ENCODE measurements at places on chromosomes 2 and 18.
A peak's percentile ranks its signal among the peaks of the same experiment; 100 is the strongest.

GRCh38 chr18:49733321-49733720 is 80.0 kb downstream of the ACAA2 start:
- peak; percentile 63 for DNase-seq

DNA sequence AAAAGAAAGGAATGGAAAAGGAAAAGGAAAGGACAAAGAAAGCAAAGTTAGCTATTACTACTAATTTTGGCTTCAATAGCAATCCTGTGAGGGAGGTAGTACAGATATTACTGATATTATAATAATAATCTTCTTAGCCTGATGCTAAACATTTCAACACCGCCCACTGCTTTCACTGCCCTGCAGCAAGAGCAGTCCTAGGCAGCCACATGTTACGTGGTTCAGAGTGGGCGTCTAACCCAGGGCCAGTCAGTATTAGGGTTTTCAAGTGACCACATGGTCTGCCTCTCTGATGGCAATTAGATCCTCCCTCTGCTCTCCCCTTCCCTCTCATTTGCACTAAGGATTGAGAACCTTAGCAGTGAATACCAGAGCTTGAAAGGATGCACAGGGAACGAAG is 83.7 kb upstream of the ZNF397 start:
- no peak for DNase-seq

- no peak for DNase-seq
Observed at GRCh38 chr18:23127090-23127489, 8.2 kb upstream of the CABLES1 start.

DNA sequence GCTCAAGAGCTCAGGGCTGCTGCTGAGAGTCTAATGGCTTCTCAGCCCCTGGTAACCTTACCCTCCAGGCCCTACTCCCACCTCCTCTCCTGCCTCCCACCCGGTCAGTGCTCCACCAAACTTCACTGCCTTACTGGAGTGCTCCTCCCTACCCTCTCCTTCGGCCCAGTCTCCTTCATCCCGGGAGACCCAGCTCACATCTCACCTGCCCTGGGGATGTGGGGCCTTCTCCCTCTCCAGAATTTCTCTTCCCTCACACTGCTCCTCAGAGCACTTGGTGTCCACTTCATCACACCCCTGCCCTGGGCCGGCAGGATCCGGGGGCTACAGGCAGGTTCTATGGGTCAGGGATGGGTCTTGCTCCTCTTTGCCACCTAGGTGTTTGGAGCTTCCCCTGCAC is 21.6 kb downstream of the PTPN18 start:
- DNase-seq, result no peak

- DNase-seq, result peak; percentile 93
Observed at GRCh38 chr2:224927646-224928173, 114.6 kb downstream of the DOCK10 start.

DNA sequence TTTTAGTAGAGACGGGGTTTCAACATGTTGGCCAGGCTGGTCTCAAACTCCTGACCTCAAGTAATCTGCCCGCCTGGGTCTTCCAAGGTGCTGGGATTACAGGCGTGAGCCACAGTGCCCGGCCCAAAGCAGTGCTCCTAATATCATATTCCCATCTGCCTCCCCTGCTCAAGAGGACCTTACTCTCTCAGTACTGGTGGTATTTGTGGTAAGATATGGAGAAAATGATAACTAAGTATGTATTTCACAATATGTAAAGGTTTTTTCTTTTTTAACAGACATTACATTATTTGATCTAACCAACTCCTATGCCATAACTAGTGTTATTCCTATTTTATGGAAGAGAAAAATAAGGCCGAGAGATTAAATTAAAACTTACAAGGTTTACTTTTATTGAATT is 201.0 kb downstream of the CAMKMT start:
- DNase-seq, result no peak

- DNase-seq, result peak; percentile 46
Observed at GRCh38 chr2:46923041-46923528, 7.5 kb upstream of the MCFD2 start.

- DNase-seq, result peak; percentile 35
Observed at GRCh38 chr2:60383401-60384143, 169.9 kb downstream of the BCL11A start.

DNA sequence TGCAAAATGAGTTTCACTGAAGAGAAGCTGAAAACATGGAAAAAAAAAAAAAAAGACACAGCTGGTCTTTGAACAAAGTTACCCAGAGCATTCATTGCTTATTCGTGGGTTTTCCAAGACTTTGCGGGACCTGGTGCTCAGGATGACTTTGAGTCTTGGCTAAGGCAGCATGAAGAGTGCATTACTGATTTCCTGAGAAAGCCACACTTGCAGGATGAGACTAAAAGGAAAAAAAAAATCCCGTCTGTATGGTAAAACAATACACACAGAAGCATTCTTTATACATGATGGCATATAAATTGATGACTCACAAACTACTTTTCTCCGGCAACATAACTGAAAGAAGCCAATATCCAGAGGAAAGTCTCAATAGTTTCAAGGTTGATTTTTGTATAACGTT is 195.4 kb downstream of the SPP2 start:
- peak; percentile 94 for DNase-seq

GRCh38 chr2:13495051-13495450 is 778.3 kb downstream of the TRIB2 start:
- no peak for DNase-seq

DNA sequence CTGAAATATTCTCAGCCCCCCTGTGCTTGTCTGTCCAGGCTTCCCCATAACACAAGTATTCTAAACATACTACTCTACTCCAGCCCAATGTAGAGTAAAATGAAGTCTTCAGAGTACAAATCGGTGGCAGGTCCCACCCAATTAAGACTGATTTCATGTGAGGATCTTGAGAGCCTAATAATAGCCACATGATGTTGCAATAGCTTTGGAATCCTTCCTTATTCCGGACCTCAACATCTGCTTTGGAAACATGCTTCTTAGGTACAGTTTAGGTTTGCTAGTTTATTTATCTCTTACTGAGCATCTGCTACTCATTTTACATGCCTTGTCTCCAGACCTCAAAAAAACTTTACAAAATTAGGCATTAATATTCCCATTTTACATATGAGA is 207.3 kb upstream of the RAB6C start:
- no peak for DNase-seq

DNA sequence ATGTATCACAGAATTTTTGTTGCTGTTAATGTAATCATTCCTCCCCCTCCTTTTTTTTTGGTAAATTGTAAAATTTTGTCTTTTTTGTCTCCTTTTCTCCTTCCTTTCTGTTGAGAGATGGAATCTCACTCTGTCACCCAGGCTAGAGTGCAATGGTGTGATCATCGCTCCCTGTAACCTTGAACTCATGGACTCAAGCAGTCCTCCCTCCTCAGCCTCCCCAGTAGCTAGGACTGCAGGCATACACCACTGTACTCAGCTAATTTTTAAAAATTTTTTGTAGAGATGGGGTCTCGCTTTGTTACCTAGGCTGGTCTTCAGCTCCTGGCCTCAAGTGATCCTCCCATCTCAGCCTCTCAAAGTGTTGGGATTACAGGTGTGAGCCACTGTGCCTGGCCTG is 5.3 kb downstream of the EIF5B start:
- DNase-seq, result no peak

- DNase-seq, result no peak
Observed at GRCh38 chr2:26653207-26654060, 12.3 kb upstream of the CIB4 start.

GRCh38 chr2:161131804-161132203 is 28.4 kb upstream of the TANK start:
- no peak for DNase-seq

DNA sequence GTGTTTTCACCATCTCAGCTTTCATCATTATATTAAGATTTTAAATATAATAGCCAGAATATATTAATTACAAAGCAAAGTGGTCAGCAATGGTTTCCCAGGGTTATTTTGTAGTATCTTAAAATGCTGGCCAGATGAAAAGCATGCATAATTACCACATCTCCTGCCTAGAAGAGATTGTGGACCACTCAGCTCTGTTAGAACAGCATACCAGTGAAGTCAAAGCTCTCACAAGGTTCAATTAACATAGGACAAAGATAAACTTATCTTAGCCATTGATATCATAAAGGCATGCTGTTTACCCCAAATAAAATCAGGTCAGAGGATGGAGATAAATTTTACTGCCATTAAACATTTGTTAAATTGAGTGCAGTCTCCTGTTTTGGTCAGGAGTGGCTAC is 19.3 kb upstream of the PDE1A start:
- DNase-seq, result no peak

- no peak for DNase-seq
Observed at GRCh38 chr18:60861575-60861974, 471.7 kb upstream of the CDH20 start.

DNA sequence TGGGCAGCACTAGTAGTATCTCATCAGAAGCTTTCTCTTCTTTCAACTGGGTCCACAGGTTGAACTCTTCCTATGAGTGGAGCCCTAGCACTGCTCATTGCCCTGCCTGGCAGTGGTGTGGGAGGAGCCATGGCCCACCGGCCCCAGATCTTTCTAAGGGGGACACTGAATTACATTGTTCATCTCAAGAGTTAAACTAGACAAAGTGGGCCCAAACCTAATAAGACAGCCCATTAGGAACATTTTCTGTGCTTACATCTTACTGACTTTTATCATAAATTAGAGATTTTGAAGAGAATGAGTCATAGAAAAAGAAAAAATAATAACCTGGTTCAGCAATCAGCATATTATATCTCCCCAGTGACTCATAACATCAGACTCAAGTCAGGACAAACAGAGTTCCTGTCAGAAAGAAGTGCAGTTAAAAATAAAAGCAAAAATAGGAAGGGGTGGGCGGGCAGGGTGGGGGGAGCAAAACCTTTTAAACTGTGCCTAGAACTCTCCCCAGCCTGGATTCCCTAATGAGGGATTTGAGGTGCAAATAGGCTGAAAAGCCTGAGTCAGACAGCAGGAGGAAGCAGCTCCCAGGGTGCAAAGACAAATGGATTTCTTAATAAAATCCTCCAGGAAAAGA is 161.6 kb upstream of the TRIB2 start:
- peak; percentile 87 for DNase-seq

GRCh38 chr2:240465268-240465764 is 29.9 kb downstream of the GPC1 start:
- no peak for DNase-seq

DNA sequence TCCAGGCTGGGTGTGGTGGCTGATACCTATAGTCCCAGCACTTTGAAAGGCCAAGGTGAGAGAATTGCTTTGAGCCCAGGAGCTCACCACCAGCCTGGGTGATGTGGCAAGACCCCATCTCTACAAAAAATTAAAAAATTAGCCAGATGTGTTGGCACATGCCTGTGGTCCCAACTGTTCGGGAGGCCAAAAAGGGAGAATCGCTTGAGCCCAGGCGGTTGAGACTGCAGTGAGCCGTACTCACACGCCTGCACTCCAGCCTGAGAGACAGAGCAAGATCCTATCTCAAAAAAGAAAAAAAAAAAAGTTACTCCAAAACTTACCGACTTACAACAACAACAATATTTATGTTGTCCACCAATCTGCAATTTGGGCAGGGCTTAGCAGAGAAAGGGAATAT is 178.0 kb upstream of the FN1 start:
- DNase-seq, result no peak

DNA sequence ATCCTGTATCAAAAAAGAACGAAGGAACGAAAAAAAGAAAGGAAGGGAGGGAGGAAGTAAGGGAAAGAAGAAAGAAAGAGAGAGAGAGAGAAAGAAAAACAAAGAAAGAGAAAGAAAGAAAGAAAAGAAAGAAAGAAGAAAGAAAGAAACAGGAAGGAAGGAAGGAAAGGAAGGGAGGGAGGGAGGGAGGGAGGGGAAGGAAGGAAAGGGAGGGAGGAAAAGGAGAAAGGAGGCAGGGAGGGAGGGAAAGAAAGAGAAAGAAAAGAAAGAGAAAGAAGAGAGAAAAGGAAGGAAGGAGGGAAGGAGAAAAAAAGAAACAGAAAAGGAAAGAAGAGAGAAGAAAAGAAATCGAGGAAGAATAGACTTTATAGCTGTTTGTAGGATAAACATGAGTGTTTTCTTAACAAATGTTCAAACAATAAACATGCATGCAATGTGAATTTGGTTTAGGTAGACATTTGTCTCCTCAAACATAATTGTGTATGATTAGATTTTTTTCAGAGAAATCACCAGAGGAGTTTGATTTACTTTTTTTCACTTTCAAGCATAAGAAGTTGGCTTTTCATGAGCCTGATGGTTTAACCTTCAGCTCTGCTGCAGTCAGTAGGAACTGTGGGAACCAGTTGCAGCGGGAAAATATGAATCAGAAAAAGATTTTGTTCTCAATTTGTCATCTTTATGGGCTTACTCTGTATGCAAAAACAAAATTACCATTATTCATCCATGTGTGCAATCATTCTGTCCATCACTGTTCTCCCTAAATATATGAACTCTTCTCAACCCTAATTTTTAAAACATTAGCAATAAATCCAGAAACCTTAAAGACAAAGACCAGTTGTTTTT is 71.6 kb downstream of the PRKRA start:
- no peak for DNase-seq

DNA sequence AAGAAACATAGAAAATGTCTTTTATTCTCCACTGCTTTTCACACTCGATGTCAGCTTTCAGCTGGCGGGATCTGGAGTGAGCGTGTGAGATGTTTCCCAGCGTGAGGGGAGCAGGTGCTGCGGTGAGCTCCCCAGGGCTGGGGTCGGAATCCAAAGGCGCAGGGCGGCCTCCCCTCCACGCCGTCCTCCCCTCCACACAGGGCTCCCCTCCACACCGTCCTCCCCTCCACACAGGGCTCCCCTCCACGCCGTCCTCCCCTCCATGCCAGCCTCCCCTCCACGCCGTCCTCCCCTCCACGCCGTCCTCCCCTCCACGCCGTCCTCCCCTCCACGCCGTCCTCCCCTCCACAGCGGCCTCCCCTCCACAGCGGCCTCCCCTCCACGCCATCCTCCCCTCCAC is 26.9 kb upstream of the KCNG2 start:
- no peak for DNase-seq

- no peak for DNase-seq
Observed at GRCh38 chr2:238459081-238459629, 32.4 kb downstream of the ASB1 start.

- no peak for DNase-seq
Observed at GRCh38 chr2:31322371-31322770, 88.4 kb downstream of the EHD3 start.

DNA sequence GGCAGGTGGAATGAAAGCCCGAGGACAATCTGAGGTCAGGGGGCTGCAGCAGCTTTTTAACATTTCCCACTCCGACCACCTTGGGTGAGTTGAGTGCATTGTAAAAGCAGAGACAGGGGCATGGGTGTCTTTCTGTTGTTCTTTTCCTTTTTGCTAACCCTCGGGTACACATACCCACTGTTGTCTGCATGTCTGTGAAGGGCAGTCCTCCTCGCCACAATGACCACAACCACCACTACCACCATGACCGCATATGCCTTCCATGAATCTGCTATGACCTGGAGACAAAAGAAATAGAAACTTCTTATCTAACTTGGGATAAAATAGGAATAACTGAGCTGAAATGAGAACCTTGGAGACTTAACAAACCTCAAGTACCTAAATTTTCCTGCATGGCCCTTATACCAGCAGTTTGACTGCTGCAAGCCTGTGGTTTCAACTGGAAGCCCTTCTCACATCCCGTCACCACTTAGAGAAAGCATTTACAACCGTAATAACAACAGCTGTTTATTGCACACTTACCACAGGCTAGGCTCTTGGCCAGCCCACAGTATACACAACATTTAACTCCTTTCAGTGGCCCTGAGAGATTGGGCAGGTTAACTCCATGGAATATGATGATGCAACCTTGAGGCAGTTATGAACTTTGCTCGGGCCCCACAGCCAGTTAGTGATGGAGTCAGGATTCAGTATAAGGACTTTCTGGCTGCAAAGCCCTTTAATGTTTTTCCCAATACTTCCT is 80.3 kb downstream of the GYPC start:
- DNase-seq, result no peak

- DNase-seq, result no peak
Observed at GRCh38 chr2:239878686-239879085, 146.5 kb downstream of the NDUFA10 start.

GRCh38 chr2:187574969-187575750 is 20.9 kb upstream of the TFPI start:
- DNase-seq, result no peak
